ENCODE measurements at places on chromosomes 2 and 18.

GRCh38 chr2:233090879-233091278 is 30.7 kb downstream of the INPP5D start:
- no peak for DNase-seq

DNA sequence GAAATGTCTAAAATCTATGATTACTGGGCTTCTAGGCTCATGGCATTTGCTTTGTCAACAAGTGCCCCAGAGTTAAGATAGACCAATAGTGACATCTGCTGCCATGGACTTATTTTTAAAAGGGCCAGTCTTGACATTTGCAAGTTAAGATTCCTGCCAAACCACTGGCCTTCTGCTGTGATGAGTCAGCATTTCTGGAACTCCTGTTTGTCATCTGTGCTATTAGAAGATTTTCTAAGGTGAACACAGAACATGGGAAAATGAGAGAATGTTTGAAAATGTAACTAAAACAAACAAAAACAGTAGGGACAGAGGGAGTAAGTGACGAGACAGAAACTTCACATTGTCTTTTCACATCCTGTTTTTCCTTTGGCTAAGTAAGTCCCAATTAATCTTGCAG is 93.7 kb upstream of the WDR75 start:
- DNase-seq = no peak

- DNase-seq = no peak
Measured at GRCh38 chr18:63405986-63406385, 16.3 kb downstream of the VPS4B start.

DNA sequence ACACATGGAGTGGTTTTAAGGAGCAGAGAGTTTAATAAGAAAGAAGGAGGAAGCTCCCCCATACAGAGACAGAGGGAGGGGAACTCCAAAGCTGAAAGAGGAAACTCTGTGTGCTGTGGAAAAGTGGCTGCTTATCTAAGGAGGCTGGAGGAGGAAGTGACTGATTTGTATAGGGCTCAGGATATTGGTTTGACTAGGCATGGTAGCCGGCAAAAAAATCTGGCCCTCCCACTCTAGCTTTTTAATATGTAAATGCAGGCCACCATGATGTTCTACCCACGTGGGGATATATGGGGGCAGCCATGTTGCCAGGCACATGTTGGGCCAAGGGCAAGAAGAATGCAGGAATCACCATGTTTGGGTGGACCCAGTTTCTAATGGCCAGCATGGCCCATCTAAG is 64.3 kb downstream of the HNMT start:
- no peak for DNase-seq

DNA sequence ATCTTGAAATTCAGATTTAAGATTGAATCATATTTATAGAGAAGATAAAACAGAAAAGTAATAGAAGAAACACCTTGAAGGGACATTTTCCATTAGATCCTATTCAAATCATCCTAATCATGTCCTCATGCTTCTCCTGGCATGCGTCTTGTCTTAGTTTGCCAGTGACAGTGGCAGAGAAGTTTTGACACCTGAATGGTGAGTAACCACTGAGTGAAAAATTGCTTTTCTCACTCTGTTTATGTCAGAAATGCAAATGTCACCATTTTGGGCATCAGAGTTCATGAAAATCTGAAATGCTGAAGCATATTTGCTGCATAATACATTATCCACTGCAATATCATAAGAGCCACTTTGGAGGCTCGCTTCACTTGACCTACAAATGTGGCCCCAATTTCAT is 63.0 kb upstream of the PLA2R1 start:
- DNase-seq = no peak

GRCh38 chr2:74278176-74278575 is 65.0 kb downstream of the SLC4A5 start:
- DNase-seq = no peak

GRCh38 chr2:58449286-58450010 is 208.3 kb upstream of the FANCL start:
- peak; percentile 55 for DNase-seq
